BE2C (cell line): ENCODE measurements at places on chromosomes 3 and 15.

DNA sequence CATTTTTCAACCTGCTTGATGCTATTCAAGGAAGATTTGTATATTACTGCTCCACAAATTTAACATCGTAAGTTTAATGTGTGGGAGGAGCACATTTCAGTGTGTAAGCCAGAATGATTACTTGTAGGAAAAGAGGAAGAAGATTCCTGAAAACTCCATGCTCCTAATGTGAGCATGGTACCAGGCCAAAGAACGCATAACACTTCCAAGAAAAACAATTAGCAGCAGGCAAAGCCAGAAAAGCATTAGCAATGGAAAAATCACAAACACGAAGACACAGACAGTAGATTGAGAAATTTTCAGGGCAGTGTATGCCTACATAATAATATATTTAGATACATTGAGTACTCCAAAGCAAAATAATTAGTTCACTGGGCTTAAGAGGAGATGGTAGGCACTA is 96.6 kb upstream of the CBLB start:
- no peak for DNase-seq

DNA sequence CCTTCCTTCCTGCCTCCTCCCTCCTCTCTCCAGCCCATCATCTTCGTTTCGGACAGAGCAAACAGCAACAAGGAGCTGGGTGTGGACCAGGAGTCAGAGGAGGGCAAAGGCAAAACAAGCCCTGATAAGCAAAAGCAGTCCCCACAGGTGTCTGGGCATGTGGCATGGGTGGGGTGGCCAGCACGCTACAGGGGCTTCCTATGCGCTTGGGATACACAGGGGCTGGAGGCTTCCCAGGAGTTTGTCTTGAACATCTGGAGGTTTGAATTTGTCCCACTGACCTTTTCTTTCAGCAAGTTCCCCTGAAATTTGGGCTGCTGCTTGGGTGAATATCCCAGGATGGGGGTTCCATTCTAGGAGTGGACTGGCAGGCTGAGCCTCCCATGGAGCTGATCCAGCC is 48.9 kb downstream of the CAPN3 start:
- DNase-seq: no peak

DNA sequence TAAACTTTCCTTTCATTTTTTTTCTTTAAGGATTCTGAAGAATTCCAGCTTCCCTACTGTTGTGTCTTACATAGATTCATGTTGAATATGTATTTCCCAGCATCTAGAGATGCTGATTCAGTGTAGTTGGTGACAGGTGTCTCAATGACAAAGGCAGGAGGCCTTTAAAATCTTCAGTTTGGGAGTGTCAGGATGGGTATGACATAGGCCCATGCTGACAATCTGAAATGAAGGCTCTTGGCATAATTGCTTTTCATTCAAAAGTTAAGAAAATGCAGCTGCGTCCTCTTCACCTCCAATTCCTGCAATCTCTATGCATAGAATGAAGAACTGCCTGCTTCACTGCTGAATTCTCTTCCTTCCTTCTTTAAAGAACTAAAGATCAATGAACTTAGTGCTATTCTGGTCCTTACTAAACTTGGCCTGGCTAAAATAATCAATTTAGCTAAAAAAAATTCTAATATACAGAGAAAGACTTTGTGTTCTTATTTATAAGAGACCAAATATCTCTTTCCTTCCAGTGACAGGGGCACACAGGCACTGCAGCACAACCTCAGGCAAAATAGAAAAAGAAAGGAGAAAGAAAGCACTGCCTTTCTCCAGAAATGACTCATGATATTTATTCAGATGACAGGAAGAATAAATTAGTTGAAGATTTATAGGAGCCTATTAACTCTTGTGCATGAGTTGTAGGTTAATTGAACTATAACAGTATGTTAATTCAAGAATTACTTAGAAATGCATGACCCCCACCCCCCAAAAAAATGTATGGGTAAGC is 152.6 kb upstream of the GBE1 start:
- DNase-seq: no peak

- no peak for DNase-seq
Observed at GRCh38 chr3:31263897-31264296, 268.8 kb upstream of the STT3B start.

DNA sequence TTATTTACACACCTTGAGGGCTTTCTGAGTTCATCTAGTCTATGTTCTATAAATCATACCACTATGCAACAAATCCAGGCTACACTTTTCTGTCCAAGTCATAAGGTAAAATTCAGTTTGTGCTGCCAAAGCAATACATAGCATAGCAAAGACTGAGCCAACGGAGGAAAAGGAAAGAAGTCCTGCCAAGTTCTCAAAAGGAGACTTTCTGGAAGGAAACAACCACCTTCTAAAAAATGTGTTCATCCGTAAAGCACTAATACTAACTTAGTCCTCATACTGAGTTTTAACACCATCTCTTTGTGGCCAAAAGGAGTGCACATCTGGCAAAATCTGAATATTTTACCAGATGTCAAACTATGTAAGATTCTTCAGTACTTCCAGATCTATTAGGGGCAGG is 620.2 kb downstream of the RBMS3 start:
- DNase-seq: no peak

GRCh38 chr3:71581457-71582035 is 2.0 kb downstream of the FOXP1 start:
- peak; percentile 16 for DNase-seq

DNA sequence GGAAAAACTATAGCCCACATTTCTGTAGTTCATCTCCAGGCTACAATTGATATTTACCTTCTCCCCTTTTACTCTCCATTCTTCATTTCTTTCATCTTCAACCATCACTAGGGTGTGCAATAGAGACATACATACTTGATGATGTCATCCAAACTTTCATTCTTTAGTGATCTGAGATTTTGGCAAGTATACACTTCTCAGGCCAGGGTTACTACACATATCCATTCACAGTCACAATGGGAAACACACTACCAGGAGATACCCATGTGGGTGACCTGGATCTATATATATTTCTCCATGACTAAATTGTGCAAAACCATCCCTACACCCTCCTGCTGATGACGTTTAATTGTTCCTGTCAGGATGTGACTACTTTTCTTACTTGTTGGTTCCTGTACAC is 769.5 kb upstream of the DPPA4 start:
- DNase-seq: no peak

DNA sequence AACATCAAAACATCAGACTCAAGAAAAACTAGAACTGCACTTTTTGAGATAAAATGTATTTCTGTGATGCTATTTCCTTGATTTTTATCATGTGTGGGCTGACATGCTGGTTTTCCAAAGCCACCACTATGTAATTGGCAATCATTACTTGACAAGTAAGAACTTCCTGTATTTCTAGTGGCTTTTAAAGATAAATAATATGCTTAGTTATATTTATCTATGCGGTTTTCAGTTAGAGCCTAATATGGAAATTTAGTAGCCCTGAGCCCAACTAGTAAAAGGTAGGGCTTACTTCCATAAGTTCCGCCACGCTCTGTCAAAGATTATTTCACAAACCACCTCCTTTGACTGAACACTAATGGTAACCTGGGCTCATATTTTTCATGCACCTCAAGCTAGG is 91.6 kb downstream of the PPARG start:
- no peak for DNase-seq

DNA sequence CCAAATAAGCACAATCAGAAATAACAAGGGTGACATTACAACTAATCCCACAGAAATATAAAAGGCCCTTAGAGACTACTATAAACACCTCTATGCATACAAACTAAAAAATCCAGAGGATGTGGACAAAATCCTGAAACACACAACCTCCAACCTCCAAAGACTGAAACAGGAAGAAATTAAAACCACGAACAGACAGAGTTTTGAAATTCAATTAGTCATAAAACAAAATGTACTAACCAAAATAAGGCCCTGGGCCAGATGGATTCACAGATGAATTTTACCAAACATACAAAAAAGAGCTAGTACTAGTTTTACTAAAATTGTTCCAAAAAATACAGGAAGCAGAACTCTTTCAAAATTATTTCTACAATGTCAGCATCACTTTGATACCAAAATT is 1043.6 kb downstream of the DIPK2A start:
- no peak for DNase-seq

DNA sequence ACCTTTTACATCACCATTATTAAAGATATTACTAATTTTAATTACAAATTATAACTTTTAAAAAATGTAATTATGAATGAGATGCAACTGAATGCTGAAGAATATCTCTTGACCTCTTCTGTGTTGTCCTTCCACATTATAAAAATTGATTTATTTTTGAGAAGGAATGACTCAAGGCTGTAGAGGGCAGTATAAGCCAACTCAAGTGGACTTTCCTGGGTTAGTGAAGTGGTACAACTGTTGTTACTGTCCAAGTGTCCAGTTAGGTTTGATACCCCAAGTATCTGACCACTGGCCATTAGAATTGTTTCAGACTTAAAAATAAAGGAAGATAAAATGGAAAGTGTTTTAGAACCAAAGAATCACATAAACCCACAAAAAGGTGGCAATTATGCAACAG is 51.9 kb downstream of the BBX start:
- DNase-seq: no peak

- peak; percentile 21 for DNase-seq
Observed at GRCh38 chr15:71469413-71469812, 340.9 kb upstream of the NR2E3 start.

DNA sequence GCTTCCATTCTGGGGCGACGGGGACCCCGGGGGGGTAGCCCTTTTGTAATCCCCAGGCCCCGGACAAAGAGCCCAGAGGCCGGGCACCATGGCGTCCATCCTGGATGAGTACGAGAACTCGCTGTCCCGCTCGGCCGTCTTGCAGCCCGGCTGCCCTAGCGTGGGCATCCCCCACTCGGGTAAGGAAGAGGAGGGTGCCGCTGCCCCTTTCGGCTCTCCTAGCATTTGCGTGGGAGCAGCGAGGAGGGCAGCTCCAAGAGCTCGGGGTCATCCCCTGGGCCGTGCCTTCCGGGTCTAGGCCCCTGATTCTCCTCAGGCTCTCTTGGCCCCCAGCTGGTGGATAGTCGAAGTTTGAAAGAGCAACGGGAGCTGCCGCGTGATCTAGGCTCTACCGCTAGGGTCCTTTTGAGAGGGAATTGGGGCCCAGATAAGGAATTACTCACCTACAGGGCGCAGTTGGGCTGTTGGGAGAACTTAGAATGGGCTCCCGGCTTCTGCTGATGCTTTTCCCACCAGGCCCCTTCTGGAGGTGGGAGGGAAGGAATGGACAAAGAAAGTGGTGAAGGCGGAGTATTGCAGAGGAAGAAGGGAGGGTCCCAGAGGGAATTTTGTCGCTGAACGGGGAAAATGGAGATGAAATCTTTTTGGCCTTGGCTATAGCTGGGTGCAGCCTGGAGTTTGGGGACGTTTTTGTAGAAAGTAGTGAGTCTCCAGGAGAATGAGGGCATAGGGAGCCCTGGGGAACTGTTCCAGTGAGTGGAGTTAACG is 615 bp downstream of the VPS18 start:
- peak; percentile 77 for DNase-seq

- DNase-seq: no peak
Observed at GRCh38 chr3:105006164-105006563, 360.5 kb upstream of the ALCAM start.
